ENCODE measurements at places on chromosomes 7 and 10.

DNA sequence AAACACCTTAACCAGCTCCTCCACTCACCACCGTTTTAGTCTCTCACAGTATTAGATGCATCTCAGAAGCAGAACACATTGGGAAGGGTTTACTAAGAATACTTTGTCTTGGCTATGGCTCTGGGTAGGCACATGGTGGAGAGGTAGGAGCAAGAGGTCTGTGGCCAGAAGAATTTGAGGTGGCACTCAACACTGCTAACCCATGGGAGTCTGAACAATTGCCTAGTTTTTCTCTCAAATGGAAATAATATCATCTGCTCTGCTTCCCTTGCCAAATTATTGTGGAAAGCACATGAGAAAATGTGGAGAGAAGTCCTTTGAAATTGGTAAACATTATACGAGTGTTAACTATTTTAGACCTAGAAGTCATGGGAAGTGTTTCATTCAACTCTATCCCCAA lies 214.3 kb downstream of the SKAP2 start:
- no peak for DNase-seq

- DNase-seq, result no peak
Observed at GRCh38 chr10:133276435-133277201, at the start of gene ADAM8. TSS of gene ADAM8 (minus strand) at chr10:133276868. CDS start at chr10:133276817, 51 bp downstream.

DNA sequence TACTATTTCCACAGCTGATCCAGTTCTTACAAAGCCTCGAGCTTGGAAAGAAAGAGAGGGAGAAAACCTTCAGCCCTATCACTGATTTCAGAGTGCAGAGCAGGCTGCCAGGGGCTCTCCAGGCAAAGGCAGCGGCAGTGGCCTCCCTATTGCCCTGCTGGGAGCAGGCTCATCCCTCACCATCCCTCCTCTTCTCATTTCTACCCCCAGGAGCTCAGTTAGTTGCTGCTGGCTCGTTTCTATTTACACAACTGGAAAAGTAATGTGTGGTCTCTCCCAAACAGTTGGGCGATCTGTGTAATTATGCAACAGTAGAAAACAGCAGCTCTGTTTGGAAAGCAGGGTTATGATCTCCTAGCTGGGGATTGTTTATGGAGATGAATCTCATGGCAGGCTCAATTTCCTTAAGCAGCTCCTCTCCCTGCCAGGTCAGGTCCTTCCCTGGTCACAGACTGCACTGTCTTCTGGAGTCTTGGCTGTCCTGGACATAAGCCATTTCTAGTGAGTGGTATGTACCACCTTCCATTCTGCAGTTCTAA lies 28.7 kb upstream of the TNS3 start:
- no peak for DNase-seq

DNA sequence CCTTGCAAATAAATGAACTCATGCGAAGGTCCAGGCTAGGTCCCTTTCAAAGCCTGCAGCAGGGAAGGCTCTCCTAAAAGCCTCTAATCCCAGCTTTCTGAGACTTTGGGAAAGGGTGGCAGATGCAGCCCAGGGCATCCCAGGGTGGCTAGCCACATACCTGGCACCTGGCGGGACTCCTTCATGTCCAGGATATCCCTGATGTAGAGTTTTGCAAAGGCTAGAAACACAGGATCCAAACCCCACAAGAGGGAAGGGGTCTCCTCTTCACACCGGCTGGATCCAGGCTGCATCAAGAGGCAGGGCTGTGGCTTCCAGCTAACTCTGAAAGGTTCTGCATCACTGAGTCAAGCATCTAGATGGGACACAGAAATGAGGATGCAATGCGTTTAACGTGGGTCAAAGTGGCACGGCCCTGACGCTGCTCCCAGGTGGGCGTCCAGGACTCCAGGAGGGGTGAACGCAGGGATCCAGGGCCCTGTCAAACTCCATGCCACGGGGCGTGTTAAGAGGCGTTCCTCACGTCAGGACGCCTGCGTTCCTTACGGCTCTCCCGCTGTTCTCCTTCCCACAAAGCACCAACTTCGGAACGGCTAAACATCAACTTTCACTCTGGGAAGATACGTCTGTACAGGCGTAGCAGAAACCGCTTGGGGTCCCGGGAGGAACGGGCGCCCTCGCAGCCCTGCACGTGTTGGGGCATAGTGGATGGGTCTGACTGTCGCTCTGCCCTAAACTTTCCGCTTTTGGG lies 507 bp downstream of the STN1 start:
- DNase-seq, result no peak

- DNase-seq, result peak; percentile 71
Observed at GRCh38 chr7:107396990-107397389, 72.9 kb upstream of the GPR22 start.

DNA sequence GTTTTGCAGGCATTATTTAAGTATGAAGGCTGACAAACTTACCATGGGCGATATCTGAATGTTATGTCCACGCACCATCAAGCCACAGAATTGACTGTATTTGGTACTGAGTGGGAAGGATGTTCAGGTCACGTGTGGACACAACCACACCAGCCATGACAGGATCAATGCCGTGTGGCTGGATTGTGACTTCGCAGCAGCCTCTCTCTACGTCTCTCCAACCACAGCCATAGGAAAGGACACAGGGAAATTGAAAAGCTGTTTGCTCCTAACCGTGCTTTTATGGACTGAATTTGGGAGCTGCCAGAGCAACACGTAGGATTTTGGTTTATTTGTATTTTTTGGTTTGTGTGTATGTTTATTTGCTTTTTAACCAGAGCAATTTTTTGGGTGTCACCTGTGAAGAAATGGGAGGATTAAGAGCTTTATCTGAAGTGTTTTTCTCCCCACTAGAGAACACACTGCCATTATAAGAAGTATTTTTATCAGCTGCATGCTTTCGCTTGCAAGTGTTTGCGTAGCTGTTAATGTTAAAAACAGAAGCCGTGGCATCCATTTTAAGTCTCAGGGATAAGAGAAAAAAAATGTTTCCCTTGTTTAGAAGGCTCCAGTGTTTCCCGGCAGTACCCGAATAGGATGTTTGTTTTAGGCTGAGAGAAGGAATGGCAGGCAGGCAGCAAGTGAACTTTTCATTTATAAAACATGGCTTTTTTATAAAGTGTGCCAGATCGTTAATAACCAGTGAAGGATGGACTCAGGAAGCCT lies 401.1 kb upstream of the NFE2L3 start:
- no peak for DNase-seq

DNA sequence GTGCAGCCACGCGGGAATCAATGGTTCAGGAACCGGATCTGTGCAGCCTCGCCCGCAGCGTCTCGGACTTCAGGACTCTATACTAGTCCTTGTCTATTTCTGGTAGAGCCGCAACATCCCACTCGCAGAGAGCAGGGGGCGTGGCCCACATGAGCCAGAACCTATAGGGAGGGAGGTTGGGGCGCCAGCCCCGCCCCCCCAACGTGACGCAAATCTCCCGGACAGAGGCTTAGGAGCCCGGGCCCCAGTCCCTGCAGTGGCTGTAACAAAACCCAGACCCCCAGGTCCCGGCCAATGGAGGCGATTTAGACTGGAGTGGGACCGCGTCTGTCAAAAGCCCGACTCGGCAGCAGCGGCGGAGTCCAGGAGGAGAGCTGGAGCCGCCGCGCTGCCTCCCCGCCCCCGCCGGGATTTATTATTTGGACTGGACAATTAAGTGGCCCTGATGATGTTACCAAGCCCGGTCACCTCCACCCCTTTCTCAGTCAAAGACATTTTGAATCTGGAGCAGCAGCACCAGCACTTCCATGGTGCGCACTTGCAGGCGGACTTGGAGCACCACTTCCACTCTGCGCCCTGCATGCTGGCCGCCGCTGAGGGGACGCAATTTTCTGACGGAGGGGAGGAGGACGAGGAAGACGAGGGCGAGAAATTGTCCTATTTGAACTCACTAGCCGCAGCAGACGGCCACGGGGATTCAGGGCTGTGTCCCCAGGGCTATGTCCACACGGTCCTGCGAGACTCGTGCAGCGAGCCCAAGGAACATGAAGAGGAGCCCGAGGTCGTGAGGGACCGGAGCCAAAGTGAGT lies at the start of gene NKX2-3:
NKX2-3 (plus strand) TSS at position 256 of the 809 bp plus-strand sequence; CDS start at position 446, 190 bp downstream.
- no peak for DNase-seq

DNA sequence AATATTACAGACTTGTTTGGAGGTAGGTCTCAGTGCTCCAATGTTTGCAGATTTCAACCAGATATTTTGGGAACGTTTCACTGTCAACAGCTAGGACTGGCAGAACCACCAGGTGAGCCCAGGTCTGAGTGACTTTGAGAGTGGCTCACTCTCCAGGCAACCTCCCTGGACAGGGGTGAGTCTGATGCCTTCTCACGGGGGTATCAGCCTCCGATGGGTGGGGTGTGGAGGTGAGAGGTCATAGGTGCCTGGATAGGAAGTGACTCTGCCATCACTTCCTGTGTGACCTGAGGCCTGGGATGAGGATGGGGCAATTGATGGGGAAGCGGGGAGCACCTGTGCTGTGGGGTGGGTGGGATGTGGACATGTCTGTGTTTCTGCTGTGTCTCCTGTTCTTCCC lies 4.6 kb downstream of the AZGP1 start:
- no peak for DNase-seq

GRCh38 chr10:103534621-103535498 lies 41.4 kb downstream of the NEURL1 start:
- no peak for DNase-seq

DNA sequence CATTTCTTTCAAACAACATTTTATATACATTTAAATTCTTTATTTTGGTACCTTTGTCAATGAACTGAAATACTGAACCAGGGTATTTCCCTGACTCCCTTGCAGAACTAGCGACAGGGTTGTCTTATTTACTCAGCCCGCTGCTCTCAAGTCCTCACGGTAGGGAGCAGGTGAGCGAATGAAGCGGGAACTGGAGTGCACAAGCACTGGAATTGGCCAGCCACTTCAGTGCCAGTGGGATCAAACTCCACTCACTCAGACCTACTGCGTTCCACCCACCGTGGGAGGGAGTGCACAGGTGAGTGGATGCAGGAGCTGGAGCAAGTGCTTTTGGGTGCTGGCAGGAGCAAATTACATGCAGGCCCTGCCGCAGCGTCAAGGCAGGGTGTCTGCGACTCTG lies 28.1 kb upstream of the NEUROD6 start:
- DNase-seq, result no peak

GRCh38 chr10:130257897-130258296 lies 121.7 kb downstream of the GLRX3 start:
- DNase-seq, result no peak

GRCh38 chr10:128384831-128385230 lies 258.6 kb upstream of the MKI67 start:
- DNase-seq, result no peak
